ENCODE measurements at places on chromosomes 3 and 15.

- DNase-seq = no peak
These were observed 40.5 kb downstream of the NUDT16 start for GRCh38 chr3:131421957-131422498.

- DNase-seq = no peak
These were observed 106.6 kb downstream of the MYH15 start for GRCh38 chr3:108403686-108404345.

DNA sequence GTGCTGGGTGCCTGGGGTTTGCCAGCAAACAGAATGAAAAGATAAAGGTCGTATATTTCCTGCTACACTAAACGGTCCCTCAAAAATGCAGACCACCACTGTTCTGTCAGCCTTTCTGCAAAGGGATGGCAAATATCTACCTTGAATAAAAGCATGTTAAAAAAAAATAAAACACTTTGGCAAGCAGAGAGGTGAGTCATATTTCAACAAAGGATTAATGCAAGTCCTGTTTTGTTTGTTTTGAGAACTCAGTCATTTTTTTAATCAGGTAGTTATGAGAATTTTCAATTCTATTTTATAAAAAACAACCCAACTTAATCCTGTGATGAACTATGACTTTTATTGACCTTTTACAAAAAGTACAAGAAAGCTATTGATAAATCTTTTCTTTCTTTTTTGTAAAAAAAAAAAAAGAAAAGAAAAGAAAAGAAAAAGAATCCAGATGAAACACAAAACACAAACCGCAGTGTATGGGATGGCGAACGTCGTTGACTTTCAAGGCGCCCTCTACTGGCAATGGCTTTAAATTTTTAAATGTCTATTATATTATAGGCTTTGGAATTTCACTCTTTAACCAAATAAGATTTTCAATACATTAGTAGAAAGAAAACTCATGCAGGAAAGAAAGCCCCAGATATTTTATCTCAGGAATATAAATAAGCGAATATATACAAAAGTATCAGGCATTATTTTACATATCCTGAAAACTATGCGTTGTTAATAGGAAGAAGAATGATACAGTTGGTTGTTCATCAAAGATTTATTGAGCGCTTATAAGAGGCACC, 87.8 kb downstream of the NCEH1 start:
- DNase-seq = peak; percentile 6

DNA sequence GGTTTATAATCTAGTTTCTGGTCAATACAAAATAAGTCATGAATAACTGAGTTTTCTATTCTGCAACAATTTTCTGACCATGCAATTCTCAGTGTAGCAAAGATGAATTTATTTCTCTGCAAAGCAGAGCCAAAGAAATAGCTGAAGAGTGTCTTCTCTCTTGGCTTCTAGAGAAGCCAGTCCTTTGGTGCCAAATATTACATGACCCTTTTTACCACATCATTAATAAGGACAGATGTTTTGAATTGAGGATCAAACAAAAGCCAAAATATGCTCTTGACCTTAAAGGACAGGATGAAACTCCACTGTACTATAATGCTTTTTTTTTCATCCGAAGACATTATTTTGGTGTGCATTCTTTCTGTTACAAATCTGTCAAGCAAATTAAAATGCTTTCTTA, 40.2 kb upstream of the OSTN start:
- no peak for DNase-seq

DNA sequence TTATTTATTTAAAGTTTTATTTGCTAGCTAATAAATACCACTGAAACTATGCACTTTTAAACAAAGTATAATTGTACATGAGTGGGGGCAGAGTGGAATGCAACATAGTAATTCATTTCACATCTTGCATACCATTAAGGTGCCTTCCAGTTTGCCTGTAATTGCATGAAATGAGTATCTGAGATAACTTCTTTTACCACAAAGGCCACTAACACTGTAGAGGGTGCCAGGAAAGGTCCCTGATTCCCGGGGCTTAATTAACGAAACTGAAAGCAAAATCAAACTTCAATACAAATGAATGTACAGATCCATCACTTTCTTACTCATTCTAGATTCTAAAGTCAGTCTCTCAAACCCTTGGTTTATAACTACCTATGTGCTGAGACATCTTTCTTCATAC, 2.1 kb downstream of the CD47 start:
- no peak for DNase-seq

- DNase-seq = no peak
These were observed 27.2 kb downstream of the CRTAP start for GRCh38 chr3:33141006-33141405.

DNA sequence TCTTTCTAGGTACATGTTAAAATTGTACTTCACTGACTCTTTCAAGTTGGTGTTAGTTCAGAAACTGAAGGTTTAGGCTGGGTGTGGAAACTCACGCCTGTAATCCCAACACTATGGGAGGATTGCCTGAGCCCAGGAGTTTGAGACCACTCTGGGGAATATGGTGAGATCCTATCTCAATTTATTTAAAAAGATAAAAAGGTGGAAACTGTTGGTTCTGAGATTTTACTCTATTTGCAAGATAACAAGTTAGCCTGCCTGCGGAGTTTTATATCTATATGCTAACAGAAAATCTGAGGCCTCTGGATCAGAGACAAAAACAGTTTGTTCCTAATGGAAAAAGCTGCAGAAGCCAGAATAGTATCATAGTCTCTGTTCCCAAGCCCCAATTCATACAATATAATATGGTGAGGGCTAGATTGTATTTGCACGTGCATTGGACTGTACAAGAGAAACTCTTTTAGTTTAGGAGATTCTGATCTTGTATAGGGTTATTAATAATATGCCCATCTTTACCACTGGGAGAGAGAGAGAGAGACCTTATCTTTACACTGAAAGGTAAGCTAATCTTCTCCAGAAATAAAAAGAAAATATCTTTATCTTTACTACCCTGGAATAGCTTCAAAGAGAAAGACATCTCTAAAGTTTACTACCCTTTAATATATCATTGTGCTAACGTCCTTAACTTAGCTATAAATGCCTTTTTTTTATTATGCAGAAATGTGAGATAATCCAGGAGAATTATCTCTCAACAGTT, 1267.6 kb downstream of the OTOL1 start:
- DNase-seq = no peak

All from effector CD8-positive, alpha-beta T cell (primary cell).